ENCODE measurements at places on chromosomes 6 and 20.

DNA sequence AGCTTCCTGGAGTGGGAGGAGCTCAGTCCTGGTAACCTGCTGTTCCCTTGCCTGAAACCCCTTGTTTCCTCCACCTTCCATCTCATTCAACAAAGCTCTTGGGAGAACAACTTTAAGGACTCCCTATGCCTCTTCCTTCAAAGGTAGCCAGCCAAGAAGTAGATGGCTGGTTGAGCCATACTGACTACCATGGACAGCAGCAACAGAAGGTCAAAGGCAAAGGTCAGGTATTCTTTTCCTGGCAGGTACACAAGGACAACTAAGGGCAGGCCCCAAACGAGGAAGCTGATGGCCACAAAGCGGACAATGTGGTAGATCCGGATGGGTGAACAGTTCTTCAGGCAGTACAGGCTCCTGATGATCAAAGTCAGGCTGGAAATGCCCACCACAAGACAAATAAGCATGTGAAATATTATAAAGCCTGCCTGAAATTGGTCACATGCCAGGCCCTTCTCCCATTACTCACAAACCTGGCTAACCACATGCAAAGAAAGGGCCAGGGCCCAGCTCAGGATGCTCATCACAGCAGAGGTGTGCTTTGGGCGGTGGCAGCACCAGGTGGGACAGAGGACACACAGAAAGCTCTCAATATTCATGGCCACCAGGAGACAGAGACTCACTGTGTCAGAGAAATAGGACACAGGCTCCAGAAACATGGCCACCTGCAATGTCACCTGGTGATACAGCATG, 21.7 kb downstream of the UBD start:
- no peak for DNase-seq

DNA sequence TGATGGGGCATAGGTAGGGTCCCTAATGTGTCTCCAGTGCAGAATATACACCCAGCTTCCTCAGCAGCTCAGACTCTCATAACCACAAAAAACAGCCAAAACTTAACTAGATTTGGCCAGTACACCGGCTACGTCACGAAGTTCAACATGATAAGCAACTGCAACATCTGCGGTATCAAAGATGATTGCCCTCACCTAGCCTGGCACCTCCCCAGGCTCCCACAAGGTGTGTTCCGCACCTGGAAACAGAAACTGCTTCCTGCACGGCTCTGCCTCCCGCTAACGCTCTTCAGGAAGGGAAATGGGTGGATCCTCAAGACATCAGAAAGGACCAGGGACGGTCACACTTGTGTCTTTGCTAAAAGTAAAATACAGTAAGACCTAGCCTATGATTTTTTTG, 9.5 kb downstream of the TXNDC5 start:
- no peak for DNase-seq

GRCh38 chr20:41038878-41039404, 10.3 kb downstream of the TOP1 start:
- no peak for DNase-seq

- no peak for DNase-seq
Measured at GRCh38 chr20:1861347-1861976, 33.7 kb upstream of the SIRPA start.

GRCh38 chr6:107657373-107657754, 166.7 kb downstream of the SCML4 start:
- DNase-seq, result no peak

- no peak for DNase-seq
Measured at GRCh38 chr20:51265361-51265760, 242.5 kb upstream of the KCNG1 start.

- no peak for DNase-seq
Measured at GRCh38 chr6:35209622-35210247, 4.0 kb upstream of the SCUBE3 start.

- no peak for DNase-seq
Measured at GRCh38 chr6:142297996-142298753, 3.6 kb upstream of the ADGRG6 start.
